ENCODE measurements at places on chromosomes 11 and 22. TPM values are rescaled to one million over a fixed set of nuclear protein-coding genes. Genes with fewer than 3 reads are reported as not detected.

The CARD16 gene
- polyA plus RNA-seq = 16.4 TPM

The CCDC188 gene
- 0.51 TPM for polyA plus RNA-seq

The TM7SF2 gene
- 18.5 TPM for polyA plus RNA-seq

The USP2 gene
- 64.9 TPM for polyA plus RNA-seq

The KCNA4 gene
- polyA plus RNA-seq = 1.2 TPM

The PLA2G6 gene
- 35.1 TPM for polyA plus RNA-seq

The GRAMD4 gene
- 29.3 TPM for polyA plus RNA-seq

The LRRC74B gene
- not detected for polyA plus RNA-seq

The OR4C16 gene
- not detected for polyA plus RNA-seq

The FREY1 gene
- polyA plus RNA-seq = 0.59 TPM

The FGF19 gene
- not detected for polyA plus RNA-seq

The LRRC56 gene
- 0.26 TPM for polyA plus RNA-seq

The IL10RA gene
- 2.0 TPM for polyA plus RNA-seq

The MAJIN gene
- not detected for polyA plus RNA-seq

The OR9Q1 gene
- polyA plus RNA-seq = not detected

The CDKN1C gene
- 55.3 TPM for polyA plus RNA-seq

The KCNK7 gene
- polyA plus RNA-seq = 0.48 TPM

The RNF26 gene
- polyA plus RNA-seq = 6.4 TPM

Measured in heart right ventricle (tissue), 16 donors.